ENCODE measurements at places on chromosomes 5 and 9.

GRCh38 chr5:120464627-120465435, 731 bp downstream of the PRR16 start:
- DNase-seq = no peak

- no peak for DNase-seq
Observed at GRCh38 chr5:157033071-157033583, 25.8 kb downstream of the HAVCR1 start.

DNA sequence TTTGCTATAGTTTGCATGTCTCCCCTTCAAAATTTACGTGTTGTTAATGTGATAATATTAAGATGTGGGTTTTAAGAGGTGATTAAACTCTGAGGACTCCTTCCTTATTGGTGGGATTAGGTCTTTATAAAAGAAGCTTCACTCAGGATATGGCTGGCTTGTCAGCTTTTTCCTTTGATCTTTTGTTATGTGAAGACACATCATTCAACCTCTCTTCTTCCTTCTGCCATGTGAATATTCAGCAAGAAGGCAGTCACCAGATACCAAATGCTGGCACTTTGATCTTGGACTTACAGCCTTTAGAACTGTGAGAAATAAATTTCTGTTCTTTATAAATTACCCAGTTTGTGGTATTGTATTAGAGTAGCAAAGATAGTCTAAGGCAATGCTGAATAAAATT, 855.9 kb upstream of the CDH10 start:
- no peak for DNase-seq

GRCh38 chr5:140007311-140007710, 35.8 kb downstream of the NRG2 start:
- no peak for DNase-seq

DNA sequence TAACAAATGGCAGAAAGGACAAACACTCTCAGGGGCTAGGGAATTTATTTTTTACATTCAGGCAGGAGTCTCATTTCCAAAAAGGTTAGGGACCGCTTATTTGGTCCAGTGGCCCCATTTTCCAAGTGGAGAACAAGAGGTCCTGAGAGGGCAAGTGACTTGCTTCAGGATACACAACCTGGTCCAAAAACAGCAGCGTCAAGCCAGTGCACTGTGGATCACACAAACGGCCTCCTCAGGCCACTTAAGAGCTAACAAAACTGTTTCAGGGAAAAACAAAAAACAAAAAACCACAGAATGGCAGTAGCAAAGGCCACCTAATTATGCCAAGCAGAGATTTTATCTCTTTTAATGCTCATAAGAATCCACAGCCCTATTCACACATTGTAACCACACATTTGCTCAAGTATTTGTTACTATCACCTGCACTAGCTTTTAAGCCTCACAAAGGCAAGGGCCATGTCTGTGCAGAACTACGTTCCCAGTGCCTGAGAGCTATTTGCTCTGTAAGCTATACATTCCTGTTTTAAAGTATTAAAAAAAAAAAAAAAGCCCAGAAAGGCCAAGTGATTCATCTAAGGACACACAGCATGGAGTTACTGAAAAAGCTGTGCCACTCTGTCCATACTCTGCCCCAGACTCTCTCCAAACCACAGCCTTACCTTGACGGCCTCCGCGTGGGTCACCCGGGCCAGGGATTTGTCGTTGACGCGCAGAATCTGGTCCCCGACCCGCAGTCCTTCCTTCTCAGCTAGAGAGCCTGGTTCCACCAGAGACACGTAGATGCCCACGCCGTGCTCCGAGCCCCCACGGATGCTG, 1.5 kb downstream of the WHRN start:
- DNase-seq = no peak

DNA sequence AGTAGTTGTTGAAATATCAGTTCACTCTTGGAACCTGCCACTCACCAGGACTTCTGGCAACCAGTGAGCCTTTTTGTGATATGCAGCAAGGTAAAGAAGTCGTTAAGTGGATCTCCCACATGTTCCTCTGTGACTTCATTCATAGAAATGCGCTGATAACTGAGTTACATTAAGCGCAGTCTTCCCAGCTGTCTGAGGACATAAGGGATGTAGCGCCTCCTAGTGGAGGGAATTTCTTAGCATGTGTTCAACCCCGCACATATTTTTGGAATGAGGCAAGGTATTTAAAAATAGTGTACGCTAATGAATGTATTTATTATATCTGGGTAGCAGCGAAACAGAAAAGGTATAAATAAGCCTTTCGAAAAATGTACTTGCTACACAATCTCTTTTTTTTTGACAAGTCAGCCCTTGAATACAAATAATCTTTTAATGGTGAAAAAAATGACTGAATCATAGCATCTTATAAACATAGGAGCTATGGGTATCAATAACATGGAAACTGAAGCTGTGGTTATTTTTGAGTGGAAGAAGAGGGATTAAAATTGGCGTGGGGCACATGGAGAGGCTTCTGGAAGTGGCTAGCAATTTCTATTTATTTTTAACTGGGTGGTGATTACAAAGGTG, 38.0 kb downstream of the PALM2AKAP2 start:
- peak; percentile 33 for DNase-seq

- no peak for DNase-seq
Observed at GRCh38 chr9:119781886-119782285, 412.7 kb upstream of the BRINP1 start.

GRCh38 chr5:131550606-131551005, 84.4 kb downstream of the RAPGEF6 start:
- no peak for DNase-seq
